Smooth muscle cell of bladder (primary cell): ENCODE measurements at places on chromosomes 1 and 21. TPM values are rescaled to one million over a fixed set of nuclear protein-coding genes. Genes with fewer than 3 reads are reported as not detected.

The UTS2 gene
- total RNA-seq, result not detected in 2 replicates

The OR2L2 gene
- under 0.01 TPM in 1 of 2 replicates, not detected in the other for total RNA-seq

The PPIE gene
- total RNA-seq, result 38.9 and 41.5 TPM in 2 replicates

The C8A gene
- not detected in 2 replicates for total RNA-seq

The ACTA1 gene
- not detected in 2 replicates for total RNA-seq

The NPL gene
- total RNA-seq, result 3.2 and 3.3 TPM in 2 replicates

The MMP23B gene
- 4.6 and 9.8 TPM in 2 replicates for total RNA-seq

The DENND2C gene
- total RNA-seq, result 1.4 and 1.8 TPM in 2 replicates

The ANGPTL7 gene
- 0.09 and 0.28 TPM in 2 replicates for total RNA-seq

The OPTC gene
- total RNA-seq, result not detected in 2 replicates

The OR2L3 gene
- total RNA-seq, result not detected in 2 replicates

The CD1E gene
- not detected in 2 replicates for total RNA-seq

The RAVER2 gene
- total RNA-seq, result 4.3 and 5.1 TPM in 2 replicates

The PTPRU gene
- 18.8 and 37.9 TPM in 2 replicates for total RNA-seq

The CFAP74 gene
- not detected in 2 replicates for total RNA-seq

The TMEM52 gene
- total RNA-seq, result not detected in 2 replicates

The F3 gene
- total RNA-seq, result 59.4 and 223 TPM in 2 replicates

The PRELP gene
- total RNA-seq, result 0.14 and 0.37 TPM in 2 replicates

The CNR2 gene
- total RNA-seq, result not detected in 2 replicates

The S100A10 gene
- total RNA-seq, result 119 and 133 TPM in 2 replicates

The OR14C36 gene
- not detected in 2 replicates for total RNA-seq

The APCS gene
- total RNA-seq, result not detected in 2 replicates

The ACTN2 gene
- 0.09 and 0.14 TPM in 2 replicates for total RNA-seq

The TOE1 gene
- total RNA-seq, result 7.0 and 7.5 TPM in 2 replicates
